ENCODE measurements at places on chromosomes 11 and 22. TPM values are rescaled to one million over a fixed set of nuclear protein-coding genes. Genes with fewer than 3 reads are reported as not detected.

DNA sequence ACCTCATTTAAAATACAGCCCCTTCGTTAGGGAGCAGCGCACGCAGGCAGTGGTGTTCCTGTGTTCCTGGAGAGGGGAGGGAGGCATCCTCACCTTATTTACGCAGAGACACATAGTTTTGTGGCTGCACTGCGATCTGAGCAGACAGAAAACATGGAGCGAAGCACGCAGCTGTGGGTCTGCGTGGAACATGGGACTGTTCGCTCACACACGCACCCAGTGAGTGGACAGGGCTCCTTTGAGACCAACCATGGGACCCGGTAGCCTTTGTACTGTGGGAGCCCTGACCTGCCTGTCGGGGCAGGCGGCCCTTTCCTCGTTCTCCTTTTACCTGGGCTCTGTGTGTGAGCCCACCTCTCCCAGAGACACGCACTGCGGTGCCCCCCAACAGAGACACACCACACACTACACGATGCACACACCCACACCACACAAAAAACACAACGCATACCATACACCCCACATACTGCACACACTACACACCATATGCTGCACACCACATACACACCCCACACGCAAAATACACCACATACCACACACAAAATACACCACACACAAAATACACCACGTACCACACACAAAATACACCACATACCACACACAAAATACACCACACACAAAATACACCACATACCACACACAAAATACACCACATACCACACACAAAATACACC lies 1245.7 kb downstream of the BRD1 start:
- no peak for DNase-seq

DNA sequence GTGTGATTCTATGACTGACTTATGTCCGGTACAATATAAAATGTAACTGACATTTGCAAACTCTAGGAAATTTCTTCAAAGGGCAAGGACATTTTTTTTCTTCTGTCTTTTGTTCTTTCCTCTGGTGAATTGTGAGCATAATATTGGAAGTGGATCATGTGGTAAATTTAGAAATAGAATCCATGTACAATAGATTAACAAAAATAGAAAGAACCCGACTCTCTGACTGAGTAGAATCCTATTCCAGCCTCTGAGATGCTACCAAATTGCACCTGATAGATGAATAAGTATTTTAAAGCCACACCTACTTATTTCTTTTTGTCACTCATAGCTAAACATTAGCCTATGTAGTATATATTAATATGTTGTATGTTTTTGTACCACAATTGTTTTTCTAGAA lies 860.3 kb downstream of the LUZP2 start:
- DNase-seq: no peak

GRCh38 chr22:23107487-23108248 lies 34.1 kb downstream of the RSPH14 start:
- no peak for DNase-seq

- no peak for DNase-seq
Observed at GRCh38 chr11:38990139-38990538, 2392.1 kb upstream of the RAG2 start.

DNA sequence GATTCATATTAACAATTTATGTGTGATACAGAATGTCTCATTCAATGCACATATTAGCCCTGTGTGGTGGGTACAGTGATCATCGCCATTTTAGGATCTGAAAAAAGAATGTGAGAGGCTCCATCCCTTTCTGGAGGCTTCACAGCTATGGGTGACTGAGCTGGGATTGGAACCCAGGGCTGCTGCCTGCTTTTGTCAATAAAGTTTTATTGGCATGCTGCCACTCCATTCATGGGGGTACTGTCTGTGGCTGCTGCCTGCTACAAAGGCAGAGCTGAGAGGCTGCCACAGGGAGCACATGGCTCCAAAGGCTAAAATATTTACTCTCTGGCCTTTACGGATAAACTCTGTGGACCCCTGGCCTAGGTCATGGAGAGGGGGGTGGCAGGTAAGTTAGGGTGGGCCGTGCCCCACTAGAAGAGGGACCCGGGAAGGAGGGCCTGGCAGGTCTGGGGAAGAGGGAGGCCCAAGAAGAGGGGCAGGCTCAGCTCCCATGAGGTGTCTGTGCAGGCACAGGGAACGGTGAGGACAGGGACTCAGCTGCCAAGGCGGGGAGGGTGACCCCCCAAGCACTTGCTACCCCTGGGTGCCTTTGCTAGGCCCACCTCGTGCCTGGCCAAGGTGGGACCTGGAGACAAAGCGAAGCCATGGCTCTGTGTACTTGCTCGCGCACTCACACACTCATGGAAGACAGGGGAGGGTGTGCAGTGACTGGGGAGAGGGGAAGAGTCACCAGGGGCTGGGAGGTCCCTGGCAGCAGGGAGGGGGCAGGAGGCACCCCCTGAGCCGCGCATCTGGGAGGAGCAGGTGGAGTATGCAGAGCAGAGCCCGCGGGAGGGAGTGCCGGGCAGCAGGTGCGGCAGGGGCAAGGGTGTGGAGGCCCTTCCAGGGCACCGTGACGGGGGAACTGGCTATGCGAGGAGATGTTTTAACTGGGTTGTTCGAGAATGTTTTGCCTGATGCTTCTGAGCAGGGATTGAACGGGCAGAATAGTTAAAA lies 335.3 kb downstream of the CTTN start:
- no peak for DNase-seq

The CHADL gene
- total RNA-seq: 4.9 TPM

GRCh38 chr22:23673826-23674690 lies 16.8 kb upstream of the RGL4 start:
- DNase-seq: no peak

The SSH3 gene
- total RNA-seq: 59.0 TPM

GRCh38 chr11:76217653-76218160 lies 11.4 kb upstream of the WNT11 start:
- no peak for DNase-seq

DNA sequence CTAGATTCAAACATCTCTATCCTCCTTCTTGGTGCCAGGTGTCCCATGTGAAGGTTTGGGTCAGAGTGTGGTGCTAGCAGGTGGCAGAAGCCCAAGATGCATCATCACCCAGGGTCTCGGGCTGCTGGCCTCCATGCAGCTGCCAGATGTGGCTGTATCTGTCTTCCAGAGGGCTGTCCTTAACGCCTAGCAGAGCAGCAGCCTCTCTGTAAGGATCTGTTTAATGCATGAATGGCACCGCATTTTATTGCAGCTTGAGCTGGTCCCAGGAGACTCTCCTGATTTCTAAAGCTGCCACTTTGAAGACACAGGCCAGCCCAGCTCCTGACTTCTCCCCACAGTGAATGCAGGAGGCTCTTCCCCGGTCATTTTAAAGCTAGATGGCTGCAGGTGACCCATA lies 26.3 kb downstream of the SLC1A2 start:
- DNase-seq: no peak

The PDE3B gene
- total RNA-seq: 21.6 TPM

- no peak for DNase-seq
Observed at GRCh38 chr11:14764579-14765527, 121.2 kb downstream of the PDE3B start.

- no peak for DNase-seq
Observed at GRCh38 chr11:122772945-122773344, 65.4 kb upstream of the CRTAM start.

DNA sequence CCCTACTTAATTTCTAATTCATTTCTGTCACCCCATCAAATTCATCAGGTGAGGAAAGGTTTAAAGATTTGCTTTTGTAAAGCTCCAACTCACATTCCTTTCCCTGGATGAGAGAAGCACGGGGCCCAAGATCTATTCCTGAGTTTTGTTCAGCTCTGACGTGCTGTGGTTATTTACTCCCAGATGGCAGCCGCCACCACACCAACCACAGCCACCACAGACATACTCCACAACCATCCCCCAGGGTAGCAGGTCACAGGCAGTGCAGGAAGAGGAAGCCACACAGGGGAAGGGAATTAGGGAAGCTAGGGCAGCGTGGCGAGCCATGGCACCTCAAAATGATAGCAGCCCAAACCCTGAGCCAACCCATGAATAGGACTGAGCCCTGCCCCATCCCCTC lies 63.5 kb upstream of the CSNK2A3 start:
- DNase-seq: no peak

DNA sequence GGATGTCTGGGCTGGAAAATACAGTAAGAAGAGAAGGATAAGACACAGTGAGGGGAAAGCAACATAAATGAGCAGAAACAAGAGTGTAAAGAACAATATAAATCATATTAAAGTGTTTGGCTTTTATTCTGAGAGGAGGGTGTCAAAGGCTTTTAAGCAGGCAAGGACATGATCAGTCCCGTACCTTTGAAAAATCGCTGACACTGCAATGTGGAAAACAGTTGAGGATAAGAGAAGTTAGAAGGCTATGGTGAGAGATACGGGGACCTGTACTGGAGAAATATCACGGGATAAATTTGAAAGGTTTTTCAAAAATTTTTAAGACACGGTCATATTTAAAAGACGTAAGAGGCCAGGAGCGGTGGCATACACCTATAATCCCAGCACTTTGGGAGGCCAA lies 30.3 kb downstream of the CDON start:
- DNase-seq: no peak

GRCh38 chr11:23318670-23319069 lies 458.4 kb upstream of the CCDC179 start:
- DNase-seq: no peak

Data from thoracic aorta (tissue), 2 donors.